ENCODE measurements at places on chromosomes 7 and 10. TPM values are rescaled to one million over a fixed set of nuclear protein-coding genes. Genes with fewer than 3 reads are reported as not detected.

Gene HOXA1
- total RNA-seq: 1.5 TPM

- H3K27me3 ChIP-seq: no peaks in the 10 kb centered on the region
- no peaks in the 10 kb centered on the region for H3K36me3 ChIP-seq
- DNase-seq: peak; percentile 96
- peak overlapping the region; percentile 96 for H3K27ac ChIP-seq
- peaks cover 15% of the 10 kb centered on the region for H3K4me1 ChIP-seq
Observed at GRCh38 chr10:119079599-119080520, 757 bp downstream of the EIF3A start.

DNA sequence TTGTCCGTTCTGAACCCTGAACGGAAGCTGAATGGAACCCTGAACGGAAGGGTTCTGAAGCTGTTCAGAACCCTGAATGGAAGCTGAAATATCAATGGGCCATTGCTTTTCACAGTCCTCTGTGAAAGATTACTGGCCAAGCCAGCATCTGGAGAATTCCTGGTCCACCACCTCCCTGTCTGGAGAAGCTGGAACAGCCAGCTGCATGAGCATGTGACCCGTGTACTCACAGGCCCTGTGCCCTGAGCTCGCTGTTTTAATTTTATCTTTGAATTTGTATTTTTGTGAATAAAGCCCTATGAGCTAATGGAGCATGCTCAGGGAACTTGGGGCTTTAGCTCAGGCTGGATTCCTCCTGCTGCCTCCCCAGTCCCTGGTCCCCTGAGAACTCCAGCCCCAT is 37.2 kb downstream of the HTRA1 start:
- H3K4me1 ChIP-seq: peaks cover 44% of the 10 kb centered on the region
- H3K36me3 ChIP-seq: peaks cover 7% of the 10 kb centered on the region
- no peaks in the 10 kb centered on the region for H3K27me3 ChIP-seq
- no peak for DNase-seq
- H3K4me3 ChIP-seq: no peak overlapping the region

DNA sequence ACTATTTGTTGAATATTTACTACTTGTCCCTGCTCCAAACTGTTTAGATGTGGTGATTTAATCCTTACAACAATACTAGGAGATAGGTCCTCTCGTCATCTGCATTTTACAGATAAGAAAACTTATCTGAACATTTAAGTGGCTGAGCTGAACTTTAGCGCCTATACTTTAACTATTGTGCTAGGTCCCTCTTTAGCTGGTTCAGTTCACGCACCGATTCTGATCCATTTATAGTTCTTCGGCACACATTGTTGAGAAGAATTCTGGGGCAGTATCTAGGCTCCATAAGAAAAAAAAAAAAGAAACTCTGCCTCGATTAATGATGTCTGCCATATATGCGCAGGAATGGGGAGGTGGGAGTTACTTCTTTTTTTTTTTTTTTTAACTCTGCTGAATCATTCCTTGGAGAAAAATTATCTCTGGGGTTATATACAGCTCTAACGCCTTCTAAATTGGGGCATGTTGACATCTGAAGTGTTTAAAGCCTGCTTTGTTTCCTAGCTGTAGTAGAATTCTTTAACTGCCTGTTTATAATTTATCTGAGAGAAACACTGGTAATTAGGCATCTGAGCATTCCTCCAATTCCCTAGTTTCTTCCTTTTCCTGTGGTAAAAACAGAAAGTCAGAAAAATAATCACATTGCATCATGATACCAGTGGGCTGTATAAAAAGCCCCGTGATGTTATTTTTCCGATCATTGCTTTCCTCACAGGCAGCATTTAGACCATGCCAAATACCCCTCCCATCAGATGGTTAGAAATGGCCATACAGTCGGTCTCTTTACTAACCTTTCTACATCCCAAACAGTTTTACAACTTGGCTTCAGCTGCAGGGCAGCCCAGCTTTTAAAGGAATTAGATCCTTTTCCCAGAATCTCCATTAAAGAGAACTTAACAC is 98.5 kb upstream of the KDM7A start:
- peak overlapping the region; percentile 25 for H3K4me3 ChIP-seq
- peaks cover 4% of the 10 kb centered on the region for H3K27me3 ChIP-seq
- no peaks in the 10 kb centered on the region for H3K4me1 ChIP-seq
- no peaks in the 10 kb centered on the region for H3K36me3 ChIP-seq
- no peak for DNase-seq

DNA sequence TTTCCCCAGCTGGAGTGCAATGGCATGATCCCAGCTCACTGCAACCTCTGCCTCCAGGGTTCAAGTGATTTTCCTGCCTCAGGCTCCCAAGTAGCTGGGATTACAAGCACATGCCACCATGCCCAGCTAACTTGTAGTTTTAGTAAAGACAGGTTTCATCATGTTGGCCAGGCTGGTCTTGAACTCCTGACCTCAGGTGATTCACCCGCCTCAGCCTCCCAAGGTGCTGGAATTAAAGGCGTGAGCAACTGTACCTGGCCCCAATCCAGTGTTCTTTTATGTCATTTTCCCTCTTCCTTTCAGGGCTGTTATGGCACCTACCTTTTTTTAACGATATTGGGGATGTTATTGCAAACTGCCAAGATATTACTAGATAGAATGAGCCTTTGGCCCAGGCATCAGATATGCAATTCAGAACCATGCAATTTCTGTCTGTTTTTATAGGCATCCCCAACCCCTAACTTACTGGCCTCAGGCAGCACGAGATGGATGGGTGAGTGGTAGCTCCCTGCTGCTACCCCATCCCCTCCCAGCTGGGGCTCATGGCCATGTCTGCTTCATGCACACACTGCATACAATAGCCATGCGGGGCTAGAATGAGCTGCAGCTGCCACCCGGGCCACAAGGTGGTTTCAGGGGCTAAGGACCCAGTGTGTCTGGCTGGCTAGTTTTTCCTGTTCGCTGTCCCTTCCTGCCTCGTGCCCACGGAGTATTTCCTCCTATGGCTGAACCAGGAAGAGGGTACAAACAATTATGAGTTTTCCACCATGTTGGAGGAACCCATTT is 1080.1 kb upstream of the SORCS1 start:
- no peak for DNase-seq
- H3K27ac ChIP-seq: no peak overlapping the region
- no peak overlapping the region for H3K4me3 ChIP-seq
- no peaks in the 10 kb centered on the region for H3K4me1 ChIP-seq
- no peaks in the 10 kb centered on the region for H3K36me3 ChIP-seq
- H3K27me3 ChIP-seq: no peaks in the 10 kb centered on the region

DNA sequence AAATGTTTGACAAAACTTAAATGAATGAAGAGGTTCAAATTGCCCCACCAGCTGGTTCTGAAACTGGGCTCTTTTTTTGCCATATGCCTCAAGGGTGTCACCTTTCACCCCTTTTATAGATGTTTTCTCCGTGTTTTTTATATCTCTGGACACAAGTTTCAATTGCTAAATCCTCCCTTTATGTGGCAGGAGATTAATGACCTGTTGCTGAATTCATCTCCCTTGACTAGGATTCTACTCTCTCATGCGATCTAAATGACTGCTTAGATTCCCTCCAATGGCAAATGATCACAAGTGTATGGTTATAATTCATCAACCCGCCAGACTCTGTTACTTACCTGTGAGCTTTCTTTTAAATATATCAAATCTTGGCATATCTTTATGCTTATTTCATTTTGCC is 677.0 kb upstream of the POT1 start:
- H3K27me3 ChIP-seq: no peaks in the 10 kb centered on the region
- H3K36me3 ChIP-seq: no peaks in the 10 kb centered on the region
- DNase-seq: no peak
- no peaks in the 10 kb centered on the region for H3K4me1 ChIP-seq
- no peak overlapping the region for H3K4me3 ChIP-seq
- no peak overlapping the region for H3K27ac ChIP-seq

DNA sequence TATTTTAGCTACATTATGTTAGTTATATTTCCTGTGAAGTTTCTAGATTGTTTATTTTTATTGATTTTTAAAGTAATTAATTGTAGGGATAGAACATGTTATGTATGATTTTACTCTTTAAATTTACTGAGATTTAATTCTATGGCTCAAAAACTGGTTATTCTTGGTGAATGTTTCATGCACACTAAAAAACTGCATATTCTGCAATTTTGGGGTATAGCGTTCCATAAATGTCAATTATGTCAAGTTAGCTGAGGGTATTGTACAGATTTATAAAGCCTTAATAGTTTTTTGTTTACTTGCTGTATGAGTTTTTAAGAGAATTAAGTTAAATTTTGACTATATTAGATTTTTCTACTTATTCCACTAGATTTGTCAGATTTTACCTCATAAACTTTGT is 669.7 kb downstream of the GRID1 start:
- no peak for DNase-seq
- no peaks in the 10 kb centered on the region for H3K36me3 ChIP-seq
- H3K4me3 ChIP-seq: no peak overlapping the region
- no peaks in the 10 kb centered on the region for H3K27me3 ChIP-seq
- no peaks in the 10 kb centered on the region for H3K4me1 ChIP-seq
- no peak overlapping the region for H3K27ac ChIP-seq

GRCh38 chr10:51242393-51242792 is 168.1 kb downstream of the PRKG1 start:
- no peak for DNase-seq
- no peaks in the 10 kb centered on the region for H3K27me3 ChIP-seq
- no peaks in the 10 kb centered on the region for H3K36me3 ChIP-seq
- H3K27ac ChIP-seq: no peak overlapping the region
- H3K4me3 ChIP-seq: no peak overlapping the region

GRCh38 chr7:150357270-150357669 is 11.4 kb upstream of the REPIN1 start:
- no peaks in the 10 kb centered on the region for H3K27me3 ChIP-seq
- H3K4me1 ChIP-seq: peaks cover 6% of the 10 kb centered on the region
- no peak overlapping the region for H3K27ac ChIP-seq
- no peaks in the 10 kb centered on the region for H3K36me3 ChIP-seq
- H3K4me3 ChIP-seq: no peak overlapping the region
- DNase-seq: no peak
